ENCODE measurements at places on chromosomes 12 and 14. TPM values are rescaled to one million over a fixed set of nuclear protein-coding genes. Genes with fewer than 3 reads are reported as not detected.

The DTX1 gene
- 0.42 TPM for total RNA-seq

The GNB3 gene
- total RNA-seq, result 1.9 TPM

The FOXM1 gene
- total RNA-seq, result 90.6 TPM

The CLEC1A gene
- total RNA-seq, result not detected

The SELPLG gene
- 1.1 TPM for total RNA-seq

The SLC4A8 gene
- 0.74 TPM for total RNA-seq

The KLHL33 gene
- total RNA-seq, result not detected

The NRDE2 gene
- total RNA-seq, result 7.3 TPM

The STAT6 gene
- total RNA-seq, result 44.9 TPM

The BCL11B gene
- total RNA-seq, result 0.38 TPM

The RNASE2 gene
- not detected for total RNA-seq

The KRT80 gene
- 36.8 TPM for total RNA-seq

The TMTC2 gene
- 1.2 TPM for total RNA-seq

The BMP4 gene
- 1.6 TPM for total RNA-seq

The DHRS2 gene
- total RNA-seq, result 6.1 TPM

All from A549 treated with GW870086 at 1 μM for 4 hours (cell line).